ENCODE measurements at places on chromosomes 16 and 17.

GRCh38 chr17:13088666-13089065 is 70.8 kb upstream of the ELAC2 start:
- no peak for DNase-seq

GRCh38 chr17:39197380-39198185 is at the start of gene CACNB1:
Gene CACNB1 (minus strand): TSS chr17:39197669. CDS start chr17:39197495, 174 bp downstream.
- DNase-seq = peak; percentile 58

- DNase-seq = no peak
Measured at GRCh38 chr16:17258848-17259713, 211.7 kb downstream of the XYLT1 start.

- no peak for DNase-seq
Measured at GRCh38 chr17:45221081-45222013, at the start of gene FMNL1. Gene FMNL1 (plus strand): TSS chr17:45221885. CDS start chr17:45222125, 240 bp downstream.

DNA sequence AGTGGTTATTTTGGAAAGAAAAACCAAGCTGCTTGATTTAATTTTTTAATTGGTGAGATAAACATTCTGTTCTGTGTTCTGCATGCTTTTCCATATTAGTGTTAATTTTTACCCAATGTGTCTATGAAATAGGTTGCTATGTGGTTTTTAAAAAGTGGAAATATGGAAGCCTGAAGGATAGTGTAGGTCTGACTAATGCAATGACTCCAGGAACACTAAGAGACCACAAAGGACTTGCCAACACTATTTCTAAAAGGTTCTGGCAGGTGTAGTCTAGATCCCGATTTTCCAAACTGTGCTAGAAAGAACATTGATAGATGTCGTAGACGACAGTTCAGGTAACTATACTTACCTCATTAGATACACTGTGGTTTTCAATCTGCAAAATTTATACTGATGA is 877.4 kb upstream of the GOT2 start:
- no peak for DNase-seq

GRCh38 chr17:57138956-57139576 is 54.0 kb downstream of the AKAP1 start:
- no peak for DNase-seq

GRCh38 chr17:17790637-17791464 is 45.9 kb downstream of the SREBF1 start:
- no peak for DNase-seq

Data from NCI-H2107 (cell line).